ENCODE measurements at places on chromosomes 4 and X.
A peak's percentile ranks its signal among the peaks of the same experiment; 100 is the strongest.

- no peak for DNase-seq
These were observed 42.5 kb downstream of the RTL9 start for GRCh38 chrX:110401135-110401534.

DNA sequence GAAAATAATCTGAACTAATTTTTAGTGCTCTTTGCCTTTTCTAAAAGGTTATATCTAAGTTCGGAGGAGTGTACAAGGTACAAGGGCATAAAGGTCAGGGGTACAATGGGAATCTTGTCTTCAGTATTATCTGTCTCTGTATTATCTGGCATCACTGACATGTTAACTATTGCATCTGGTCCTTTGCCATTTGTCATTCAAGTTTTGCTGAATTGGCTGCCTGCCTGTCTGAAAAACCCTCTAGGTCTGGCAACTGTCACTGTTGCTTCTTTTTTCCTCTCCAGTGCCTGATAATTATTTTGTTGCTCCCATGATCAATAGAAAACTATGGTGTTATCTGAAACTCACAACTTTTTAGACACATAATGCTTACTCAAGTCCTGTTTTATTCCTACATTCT, 112.5 kb upstream of the STK26 start:
- no peak for DNase-seq

DNA sequence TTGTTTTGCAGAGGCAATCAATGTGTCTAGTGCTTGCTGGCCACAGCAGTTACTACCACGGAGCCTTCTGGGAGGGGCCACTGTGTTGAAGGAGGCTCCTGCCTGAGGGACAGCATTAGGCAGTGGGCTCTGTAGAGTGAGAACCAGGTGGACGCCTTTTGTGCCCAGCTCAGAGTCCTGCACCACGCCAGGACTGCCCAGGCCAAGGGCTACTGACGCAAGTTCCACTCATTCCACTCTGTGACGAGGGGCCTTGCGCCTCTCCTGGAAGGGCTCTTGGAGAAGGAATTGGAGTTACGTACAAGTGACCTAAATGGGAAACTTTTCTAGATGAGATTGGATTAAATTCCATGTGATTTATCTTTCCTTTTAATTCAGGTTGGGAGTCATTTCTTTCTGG, 102.8 kb upstream of the MAGEE2 start:
- DNase-seq: no peak

DNA sequence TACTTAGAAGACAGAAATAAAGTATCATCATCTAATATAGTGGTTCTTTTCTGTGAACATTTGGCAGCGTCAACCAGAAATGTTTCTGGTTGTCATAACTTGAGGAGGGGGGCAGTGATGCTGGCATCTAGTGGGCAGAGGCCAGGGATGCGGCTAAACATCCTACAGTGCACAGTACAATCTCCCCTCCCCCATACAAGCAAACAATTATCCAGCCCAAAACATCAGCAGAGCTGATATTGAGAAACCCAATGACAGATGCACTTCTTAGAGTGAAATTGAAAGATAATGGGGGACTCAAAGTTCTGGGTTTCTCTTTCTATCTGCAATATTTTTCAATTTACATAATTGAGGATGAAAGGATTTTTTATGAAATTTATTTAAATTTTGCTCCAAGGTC, 1.9 kb upstream of the EIF1AX start:
- DNase-seq: no peak

- no peak for DNase-seq
These were observed 125.2 kb downstream of the STIM2 start for GRCh38 chr4:26985873-26986272.

DNA sequence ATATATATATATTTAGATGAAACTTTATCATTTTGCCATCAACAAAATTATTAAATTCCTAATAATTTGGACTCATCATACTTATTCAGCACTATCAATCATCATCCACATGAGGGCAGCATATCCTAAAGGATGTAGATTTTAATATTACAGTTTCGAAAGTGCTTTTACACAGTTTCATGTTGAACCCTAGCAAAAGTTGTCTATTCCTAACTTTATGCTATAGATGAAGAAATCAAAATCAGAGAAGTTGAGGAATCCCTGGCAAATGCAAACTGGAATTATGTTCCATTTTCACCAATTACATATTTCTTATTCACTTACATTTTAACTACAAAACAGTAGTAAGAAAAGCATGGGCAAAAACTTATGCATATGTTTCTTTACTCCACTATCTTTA, 36.6 kb upstream of the UGT2A1 start:
- DNase-seq: peak; percentile 9

Measured in frontal cortex (tissue), 4 donors.